Fibroblast of the conjunctiva (primary cell): ENCODE measurements at places on chromosomes 7 and 10.

DNA sequence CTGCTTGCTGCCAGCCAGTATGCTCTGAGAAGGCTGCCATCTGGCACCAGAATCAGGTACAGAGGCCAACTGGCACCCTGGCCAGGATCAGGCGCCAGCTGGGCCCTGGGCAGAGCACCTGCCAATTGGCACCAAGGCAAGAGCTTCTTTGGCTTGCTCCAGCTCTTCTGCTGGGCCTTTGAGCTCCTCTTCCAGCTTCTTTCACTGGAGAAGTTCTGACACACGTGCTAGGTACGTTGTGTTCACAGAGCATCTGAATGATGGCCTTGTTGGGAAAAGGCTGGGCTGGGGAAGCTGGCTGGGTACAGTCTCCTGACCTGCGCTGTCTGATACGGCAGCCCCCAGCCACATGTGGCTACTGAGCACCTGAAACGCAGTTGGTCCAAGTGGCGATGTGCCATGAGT lies 31.7 kb upstream of the OPALIN start:
- no peak for DNase-seq

- DNase-seq: no peak
These were observed 53.2 kb upstream of the TFEC start for GRCh38 chr7:116083796-116084195.

DNA sequence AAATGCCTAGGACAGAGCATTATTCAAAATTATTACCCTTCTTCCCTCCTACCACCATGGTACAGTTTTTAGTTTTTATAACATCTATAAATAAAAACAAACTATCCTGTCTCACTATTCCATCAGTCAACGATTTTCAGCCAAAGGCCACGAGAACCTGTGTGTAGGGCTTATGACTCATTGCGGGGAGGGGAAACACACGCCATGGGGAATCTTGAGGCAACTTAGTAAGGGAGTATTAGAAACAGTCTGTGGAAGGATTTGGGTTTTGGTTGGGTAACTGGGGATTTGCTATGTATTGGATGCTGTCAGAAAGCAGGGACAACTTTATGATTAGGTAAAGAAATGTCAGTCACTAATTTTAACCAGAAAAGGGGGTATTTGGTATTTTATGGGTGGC lies 14.7 kb downstream of the GPR141 start:
- DNase-seq: no peak

GRCh38 chr7:115549910-115550309 lies 480.7 kb downstream of the TFEC start:
- no peak for DNase-seq

DNA sequence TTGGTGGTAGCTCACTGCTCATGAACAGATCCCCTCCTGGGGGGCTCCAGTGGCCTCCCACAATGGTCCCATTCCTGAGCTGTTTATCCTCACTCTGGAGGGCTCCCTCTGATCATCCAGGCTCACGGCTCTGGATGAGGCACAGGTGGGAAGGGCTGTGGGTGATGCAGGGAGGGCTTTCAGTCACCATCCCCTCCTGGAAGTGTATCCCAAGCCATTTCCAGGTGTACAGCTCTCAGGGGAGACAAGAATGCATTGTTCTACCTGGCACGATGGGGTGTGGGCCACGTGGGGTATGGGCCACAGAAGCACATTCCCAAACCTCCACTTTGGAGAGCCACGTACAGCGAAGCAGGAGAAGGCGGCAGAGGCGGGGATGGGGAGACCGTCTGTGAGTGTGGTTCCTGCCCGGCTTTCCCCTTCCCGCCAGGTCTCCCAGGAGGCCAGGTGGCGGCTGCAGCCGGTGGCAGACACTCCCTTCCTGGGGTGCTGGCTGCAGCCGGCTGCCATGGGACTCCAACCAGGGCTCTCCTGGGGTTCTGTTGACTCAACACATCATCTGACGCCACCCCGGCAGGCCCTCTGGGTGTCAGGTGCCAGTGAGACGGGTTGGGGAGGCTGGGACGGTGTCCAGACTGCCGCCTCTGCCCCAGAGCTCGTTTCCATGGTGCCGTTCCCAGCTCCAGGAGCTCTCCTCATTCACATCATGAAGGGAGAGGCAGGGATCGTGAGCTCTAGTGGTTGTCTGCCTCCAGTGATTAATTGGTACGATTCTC lies 169.7 kb upstream of the RHEB start:
- no peak for DNase-seq

DNA sequence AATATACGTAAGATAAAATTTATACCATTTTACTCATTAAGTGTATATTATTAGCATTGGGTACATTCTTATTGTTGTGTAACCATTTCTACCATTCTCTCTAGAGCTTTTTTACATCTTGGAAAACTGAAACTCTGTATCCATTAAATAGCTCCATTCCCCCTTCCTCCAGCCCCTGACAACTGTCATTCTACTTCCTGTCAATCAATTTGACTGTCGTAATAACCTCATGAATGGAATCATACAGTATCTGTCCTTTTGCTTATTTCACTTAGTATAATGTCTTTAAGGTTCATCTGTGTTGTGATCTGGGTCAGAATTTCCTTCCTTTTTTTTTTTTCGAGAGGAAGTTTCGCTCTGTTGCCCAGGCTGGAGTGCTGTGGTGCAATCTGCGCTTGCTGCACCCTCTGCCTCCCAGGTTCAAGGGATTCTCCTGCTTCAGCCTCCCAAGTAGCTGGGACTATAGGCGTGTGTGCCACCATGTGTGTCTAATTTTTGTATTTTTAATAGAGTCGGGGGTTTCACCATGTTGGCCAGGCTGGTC lies 15.6 kb downstream of the ZRANB1 start:
- no peak for DNase-seq

- DNase-seq: no peak
These were observed 655 bp downstream of the LMTK2 start for GRCh38 chr7:98107313-98107721.

- no peak for DNase-seq
These were observed 655.9 kb downstream of the SDK1 start for GRCh38 chr7:3956949-3957348.

GRCh38 chr10:101573885-101574753 lies 13.9 kb downstream of the POLL start:
- DNase-seq: no peak

DNA sequence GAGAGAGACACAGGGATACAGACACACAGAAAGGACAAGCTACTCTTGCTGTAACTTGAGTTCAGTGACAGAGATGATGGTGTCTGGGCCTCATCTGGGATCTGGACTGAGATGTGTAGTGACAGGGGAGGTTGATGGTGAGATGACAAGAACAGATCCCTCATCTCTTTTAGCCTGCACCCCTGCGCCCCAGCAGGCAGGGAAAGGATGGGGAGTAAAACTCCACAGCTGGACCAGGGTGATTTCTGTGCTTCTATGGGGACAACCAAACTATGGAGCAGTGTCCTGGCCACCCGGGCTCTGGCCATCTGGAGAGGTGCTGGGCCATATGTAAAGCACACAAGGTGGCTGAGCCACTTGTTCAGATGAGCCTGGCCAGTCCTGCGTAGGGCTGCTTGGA lies 4.5 kb upstream of the LRRC18 start:
- no peak for DNase-seq

- DNase-seq: peak; percentile 40
These were observed 26.3 kb upstream of the WDFY4 start for GRCh38 chr10:48658243-48658974.

- DNase-seq: no peak
These were observed 219.6 kb downstream of the PTEN start for GRCh38 chr10:88082806-88083596.

DNA sequence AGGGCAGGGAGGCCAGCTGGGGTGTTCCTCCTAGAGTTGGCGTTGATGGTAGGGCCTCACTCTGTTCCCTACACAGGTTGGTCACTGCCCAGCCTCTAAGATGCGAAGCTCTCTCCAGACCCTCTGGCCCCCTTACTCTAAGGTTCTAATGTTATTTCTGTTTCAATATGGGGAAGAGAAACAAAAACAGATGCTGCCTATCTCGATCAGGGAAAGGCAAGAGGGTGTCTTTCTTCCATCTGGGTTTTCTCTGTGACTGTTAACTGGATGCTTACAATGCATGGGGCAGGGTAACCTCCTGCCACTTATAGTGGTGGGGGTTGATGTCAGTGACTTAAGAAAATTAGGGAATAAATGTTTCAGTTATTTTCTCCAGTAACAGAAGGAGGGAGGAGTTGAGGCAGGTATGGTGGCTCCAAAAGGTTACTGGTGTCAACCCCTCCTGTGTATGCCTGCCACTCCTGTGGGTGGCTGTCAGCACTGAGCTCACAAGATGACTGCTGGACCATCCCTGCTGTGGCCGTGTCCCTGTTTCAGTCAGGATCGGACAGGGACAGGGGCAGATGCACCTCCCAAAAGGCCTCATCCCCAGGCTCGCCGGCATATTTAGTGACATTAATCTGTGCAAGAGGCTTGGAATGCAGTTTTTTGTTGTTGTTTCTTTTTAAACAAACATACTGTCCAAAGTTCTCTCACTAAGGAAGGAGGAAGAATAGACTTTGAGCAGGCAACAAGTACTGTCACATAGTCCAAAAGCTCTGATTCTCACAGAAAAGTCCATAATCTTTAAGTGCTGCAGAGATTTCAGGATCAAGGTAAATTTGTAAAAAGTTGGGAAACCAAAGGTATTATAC lies 39.6 kb upstream of the SYPL1 start:
- no peak for DNase-seq

DNA sequence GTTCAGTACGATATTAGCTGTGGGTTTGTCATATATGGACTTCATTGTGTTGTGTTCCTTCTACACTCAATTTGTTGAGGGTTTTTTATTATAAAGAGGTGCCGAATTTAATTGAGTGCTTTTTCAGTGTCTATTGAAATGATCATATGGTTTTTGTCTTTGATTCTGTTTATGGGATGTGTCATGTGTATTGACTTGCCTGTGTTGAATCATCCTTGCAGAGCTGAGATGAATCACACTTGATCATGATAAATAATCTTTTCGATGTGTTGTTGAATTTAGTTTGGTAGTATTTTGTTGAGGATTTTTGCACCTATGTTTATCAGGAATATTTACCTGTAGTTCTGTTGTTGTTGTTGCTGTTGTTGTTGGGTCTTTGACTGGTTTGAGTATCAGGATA lies 39.8 kb downstream of the ATOH7 start:
- no peak for DNase-seq

GRCh38 chr7:47026780-47027361 lies 555.0 kb downstream of the TNS3 start:
- DNase-seq: no peak

GRCh38 chr7:141340991-141341390 lies 210.2 kb upstream of the AGK start:
- no peak for DNase-seq

DNA sequence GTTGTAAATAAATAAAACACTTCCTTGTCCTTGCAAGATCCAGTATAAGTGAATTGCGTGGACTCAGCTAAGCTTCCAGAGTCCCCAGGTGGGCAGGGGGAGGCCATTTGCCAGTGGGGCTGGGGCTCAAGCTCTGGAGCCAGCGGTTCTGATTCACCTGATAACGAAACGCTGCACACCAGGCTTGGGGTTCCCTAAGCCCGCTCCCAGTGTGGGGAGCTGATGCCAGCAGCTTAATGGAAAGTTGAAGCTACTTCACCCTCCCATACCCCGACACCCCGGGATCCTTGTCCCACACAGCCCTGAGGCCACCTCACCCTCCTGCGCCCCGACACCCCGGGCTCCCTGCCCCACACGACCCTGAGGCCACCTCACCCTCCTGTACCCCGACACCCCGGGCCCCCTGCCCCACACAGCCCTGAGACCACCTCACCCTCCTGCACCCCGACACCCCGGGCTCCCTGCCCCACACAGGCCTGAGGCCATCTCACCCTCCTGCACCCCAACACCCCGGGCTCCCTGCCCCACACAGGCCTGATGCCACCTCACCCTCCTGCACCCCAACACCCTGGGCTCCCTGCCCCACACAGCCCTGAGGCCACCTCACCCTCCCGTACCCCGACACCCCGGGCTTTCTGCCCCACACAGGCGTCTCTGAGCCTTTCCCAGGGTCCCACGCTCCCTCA lies 30.8 kb downstream of the FKBP6 start:
- no peak for DNase-seq

GRCh38 chr10:45180946-45181875 lies 134.2 kb downstream of the OR13A1 start:
- no peak for DNase-seq

- no peak for DNase-seq
These were observed 5.7 kb upstream of the MKRN1 start for GRCh38 chr7:140484951-140485499.

DNA sequence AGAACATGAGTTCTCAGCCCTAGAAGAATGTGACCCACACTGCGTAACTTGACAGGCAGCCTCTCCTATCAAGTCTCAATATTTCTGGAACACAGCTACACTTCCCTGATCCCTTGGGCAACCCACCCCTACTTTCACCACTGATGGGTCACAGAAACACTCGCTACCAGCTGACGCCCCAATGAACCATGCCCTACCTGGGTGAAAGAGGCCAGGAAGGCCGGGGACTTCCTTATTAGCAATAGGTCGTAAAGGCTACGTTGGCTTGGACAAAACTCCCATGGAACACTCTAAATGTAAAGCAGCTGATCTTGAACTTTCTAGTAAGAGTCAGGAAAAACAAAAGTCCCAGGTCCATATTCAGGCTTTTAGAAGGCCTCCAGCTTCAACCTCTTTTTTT lies 202.3 kb upstream of the KCTD7 start:
- DNase-seq: no peak

DNA sequence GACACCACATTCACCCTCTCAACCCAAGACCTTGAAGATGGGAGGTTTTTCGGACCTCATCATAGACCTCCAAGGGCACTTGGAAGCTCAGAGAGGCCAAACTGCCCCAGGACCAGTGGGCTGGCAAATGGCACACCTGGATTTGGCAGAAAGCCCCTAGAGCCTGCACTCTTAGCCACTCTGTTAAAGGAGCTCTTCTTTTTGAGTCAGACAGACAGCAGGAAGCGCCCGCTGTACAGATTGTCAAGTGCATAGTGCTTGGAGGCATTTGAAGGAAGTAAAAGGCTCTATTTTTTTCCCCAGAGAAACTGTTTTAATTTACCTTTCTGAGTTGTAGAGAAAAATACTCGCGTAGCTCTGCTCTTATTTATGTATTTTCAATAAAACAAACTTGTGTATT lies 408.6 kb upstream of the GALNT17 start:
- no peak for DNase-seq

- DNase-seq: no peak
These were observed 58.6 kb upstream of the PRSS1 start for GRCh38 chr7:142690554-142691182.

- no peak for DNase-seq
These were observed 51.7 kb downstream of the PLEKHA8 start for GRCh38 chr7:30079880-30080279.

DNA sequence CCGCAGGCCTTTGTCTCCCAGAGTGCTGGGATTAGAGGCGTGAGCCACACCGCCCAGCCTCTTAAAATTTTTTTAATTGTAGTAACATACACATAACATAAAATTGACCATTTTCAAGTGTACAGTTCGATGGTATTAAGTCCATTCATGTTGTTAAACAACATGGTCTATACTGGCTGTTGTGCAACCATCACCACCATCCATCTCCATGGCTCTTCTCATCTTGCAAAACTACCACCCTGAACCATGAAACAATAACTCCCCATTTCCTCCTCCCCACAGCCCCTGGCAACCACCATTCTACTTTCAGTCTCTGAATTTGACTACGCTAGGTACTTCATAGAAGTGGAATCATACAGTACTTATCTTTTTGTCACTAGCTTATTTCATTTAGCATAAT lies 7.9 kb upstream of the ZFYVE27 start:
- DNase-seq: no peak

GRCh38 chr10:110966146-110966545 lies 46.7 kb downstream of the SHOC2 start:
- DNase-seq: no peak

GRCh38 chr7:136399385-136399784 lies 422.2 kb upstream of the MTPN start:
- DNase-seq: no peak
